Stimulated activated naive CD8-positive, alpha-beta T cell treated with anti-CD3 and anti-CD28 coated beads, Interleukin-15, amount 100 ng/mL, for 72 hours (primary cell): ENCODE measurements at places on chromosomes 3 and 15.

- DNase-seq, result no peak
Measured at GRCh38 chr3:156867174-156867573, 41.0 kb downstream of the LEKR1 start.

- DNase-seq, result no peak
Measured at GRCh38 chr3:133592843-133593242, 19.4 kb downstream of the CDV3 start.

- DNase-seq, result no peak
Measured at GRCh38 chr15:58909616-58910015, 23.9 kb downstream of the SLTM start.

DNA sequence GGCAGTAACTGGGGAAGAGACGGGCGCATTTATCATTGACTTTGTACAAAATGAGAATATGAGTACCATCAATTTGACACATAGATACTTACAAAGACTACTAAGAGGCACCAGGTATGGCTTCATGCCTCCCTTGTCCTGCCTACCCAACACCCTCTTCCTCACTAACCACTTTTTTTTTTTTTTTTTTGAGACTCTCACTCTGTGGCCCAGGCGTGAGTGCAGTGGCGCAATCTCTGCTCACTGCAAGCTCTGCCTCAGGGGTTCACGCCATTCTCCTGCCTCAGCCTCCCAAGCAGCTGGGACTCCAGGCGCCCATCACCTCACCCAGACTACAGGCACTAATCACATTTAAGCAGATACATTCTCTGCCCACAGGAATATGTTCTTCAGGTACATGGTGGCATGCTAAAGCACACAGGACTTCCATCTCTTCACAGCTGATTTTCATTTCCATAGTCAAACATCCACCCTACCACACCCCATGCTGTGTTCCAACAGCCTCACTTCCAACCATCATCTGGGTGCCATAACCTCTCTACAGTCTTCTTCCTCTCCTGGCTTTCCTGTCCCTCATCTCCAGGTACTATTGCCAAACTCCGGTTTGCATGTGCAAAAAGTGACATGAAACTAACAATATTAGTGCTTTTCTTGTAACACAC lies 41.7 kb downstream of the RAB27A start:
- DNase-seq, result no peak

GRCh38 chr3:142445816-142446254 lies 2.0 kb downstream of the XRN1 start:
- DNase-seq, result peak; percentile 20
